ENCODE measurements at places on chromosomes 11 and 22. TPM values are rescaled to one million over a fixed set of nuclear protein-coding genes. Genes with fewer than 3 reads are reported as not detected.

DNA sequence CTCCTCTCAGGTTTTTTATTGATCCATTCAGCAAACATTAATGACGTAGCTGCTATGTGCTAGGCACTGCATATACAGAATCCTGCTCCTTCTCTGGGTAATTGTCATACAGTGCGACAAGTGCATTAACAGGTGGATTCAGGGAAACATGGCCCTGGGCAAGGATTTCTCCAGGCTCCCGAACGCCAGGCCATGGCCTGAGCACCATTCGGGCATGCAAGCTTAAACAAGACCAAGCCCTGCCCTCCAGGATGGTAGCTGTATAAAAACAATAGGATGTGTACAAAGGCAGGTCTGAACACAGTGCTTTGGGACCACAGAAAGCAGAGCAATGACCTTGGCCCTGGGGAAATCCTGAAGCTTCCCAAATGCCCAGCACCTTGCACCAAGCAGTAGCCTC, 9.1 kb upstream of the SYT7 start:
- DNase-seq: no peak

DNA sequence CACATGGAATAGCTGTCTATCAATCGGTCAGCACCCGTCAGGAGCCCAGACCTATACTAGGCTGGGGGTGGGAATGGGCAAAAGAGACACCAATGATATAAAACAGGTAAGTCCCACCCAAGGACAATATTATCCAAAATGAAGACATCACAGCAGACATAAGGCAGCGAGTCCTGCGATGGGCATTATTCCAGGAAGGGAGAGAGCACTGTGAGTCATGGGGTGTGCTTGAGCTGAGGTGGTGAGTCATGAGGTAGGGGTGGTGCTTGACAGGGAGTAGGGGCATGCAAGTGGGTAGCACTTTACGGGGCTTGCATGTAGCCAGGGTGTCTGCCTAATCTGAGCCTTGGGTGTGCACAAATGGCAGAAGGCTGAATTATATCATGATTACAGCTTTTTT, 605.0 kb upstream of the CADM1 start:
- peak; percentile 18 for DNase-seq

- no peak for DNase-seq
Measured at GRCh38 chr22:18148293-18148965, 1.5 kb upstream of the USP18 start.

DNA sequence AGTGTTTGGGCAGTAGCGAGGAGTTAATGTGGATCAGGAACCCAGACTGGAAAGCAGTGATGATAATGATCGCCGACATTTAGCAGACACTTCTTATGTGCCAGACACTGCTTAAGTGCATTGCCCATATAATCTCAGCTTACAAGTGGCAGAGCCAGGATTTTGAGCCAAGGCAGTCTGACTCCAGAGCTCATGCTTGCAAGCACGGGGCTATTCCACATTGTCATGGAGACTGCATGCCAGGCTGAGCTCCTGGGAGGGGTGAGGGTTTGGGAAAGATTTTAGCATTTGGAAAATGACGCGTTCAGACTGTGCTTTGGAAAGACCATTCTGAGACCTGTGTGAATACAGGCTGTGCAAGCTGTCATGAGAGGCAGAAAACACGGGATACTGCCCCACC, 302.7 kb downstream of the DDX10 start:
- no peak for DNase-seq

DNA sequence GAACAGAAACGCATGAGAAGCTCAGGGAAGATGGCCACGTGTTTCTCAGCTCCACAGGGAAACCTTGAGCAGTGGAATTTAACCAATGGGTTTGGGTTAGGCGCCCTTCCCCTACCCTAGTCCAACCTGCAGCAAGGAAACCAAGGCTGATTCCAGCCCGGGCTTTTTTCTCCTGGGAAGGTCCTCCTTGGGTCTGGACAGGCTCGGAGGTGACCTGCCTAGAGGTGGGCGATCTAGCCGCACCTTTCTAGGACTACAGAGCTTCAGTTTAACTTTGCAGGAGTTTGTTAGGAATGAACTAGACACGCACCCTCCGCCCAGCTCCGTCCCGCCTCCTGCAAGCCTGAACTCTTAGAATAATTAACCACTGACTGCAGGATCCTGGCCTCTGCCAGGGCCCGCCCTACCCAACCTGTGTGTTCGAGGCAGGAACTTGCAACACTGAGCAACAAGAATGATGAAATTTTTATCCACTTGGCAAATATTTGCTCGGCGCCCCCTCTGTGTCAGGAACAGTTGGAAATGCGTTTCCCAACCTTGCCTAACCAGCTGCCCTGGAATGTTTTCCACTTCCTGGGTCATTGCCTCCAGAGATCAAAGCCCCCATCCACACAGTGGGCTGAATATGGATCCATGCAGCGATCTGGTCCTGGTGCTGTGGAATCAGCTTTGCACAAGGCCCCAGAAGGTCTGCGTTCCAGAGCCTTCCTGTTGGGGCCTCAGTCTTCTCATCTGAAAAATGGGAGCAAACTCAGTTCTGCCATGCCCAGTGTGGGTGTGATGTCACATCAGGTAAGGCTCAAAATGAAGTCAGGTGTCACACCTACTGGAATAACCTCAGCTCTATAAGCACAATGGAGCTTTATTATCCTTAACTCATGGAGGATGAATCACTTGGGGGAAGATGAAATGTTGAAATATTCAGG, 13.3 kb downstream of the MPST start:
- no peak for DNase-seq

DNA sequence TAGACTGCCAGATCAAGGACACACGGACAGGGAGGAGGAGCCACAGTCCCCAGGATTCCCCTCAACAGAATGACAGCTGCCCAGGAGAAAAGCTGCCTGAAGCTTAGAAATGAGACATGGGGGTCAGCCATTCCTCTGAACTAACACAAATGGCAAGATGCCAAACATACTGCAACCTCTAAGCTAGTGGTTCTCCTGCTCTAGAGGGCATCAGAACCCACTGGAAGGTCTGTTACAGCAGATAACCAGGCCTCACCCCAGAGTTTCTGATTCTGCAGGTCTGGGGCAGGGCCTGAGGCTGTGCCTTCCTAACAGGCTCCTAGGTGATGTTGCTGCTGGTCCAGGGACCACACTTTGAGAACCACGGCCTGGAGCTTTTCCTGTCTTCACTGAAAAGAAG, 28.6 kb upstream of the BID start:
- DNase-seq: no peak

DNA sequence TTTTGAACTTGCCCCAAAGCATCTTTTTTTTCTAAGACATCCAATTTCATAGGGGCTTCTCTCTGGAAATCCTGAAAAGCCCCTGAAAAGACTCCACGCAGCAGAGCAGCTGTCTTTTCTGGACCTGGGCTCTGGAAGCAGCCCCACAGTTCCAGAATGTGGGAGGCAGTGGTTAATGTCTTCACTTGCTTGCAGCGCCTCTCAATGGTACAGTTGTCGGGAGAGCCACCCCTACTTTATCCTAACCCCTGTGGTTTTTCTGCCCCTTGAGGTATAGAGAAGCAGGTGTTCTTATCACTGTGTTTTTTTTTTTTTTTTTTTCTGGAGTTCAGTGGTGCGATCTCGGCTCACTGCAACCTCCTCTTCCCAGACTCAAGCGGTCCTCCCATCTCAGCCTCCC, 83.4 kb upstream of the SORL1-AS1 start:
- DNase-seq: no peak

DNA sequence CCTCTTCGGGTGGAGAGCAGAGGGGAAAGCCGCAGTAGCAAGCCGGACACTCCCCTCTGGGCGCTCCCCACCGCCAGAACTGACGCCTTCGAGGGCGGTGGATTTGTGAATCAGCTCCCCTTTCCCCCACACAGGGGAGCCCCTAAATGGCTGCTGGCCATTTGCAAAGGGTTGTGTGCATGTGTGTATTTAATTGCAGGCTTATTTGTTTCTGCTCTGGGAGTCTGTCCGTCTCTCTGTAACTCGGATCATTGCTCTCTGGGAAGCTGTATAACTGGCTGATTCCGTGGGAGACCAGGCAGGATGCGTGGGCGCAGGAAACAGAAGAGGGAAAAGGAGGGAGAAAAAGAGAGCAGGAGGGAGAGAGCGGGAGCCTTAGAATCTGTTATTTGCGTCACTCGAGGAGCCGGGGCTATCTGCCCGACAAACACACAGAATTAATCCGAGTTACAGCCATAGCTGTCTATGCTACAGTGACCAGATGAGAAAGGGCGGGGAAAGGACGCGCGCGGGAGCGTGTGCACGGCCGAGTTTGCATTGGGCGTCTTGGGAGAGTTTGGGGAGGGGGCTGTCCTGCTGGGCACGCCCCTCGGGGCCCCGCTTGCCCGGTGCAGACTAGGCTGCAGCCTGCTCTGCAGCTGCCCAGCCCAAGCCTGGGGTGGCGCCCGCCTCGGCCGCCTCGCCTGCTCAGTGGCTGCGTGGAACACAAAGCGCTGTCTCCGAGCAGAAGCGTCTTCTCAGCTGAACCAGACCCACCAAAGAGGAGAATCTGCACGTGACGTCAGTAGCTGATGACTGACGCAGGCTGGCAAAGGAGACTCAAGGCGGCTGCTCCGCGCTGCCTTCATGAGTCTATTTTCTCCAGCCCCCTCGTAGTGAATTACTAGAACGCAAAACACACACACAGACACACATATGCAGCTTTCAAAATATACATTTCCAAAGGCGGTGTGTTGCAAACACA, 105.3 kb upstream of the HSD17B12 start:
- DNase-seq: no peak

GRCh38 chr11:76714493-76714892, 43.9 kb upstream of the LRRC32 start:
- no peak for DNase-seq

GRCh38 chr22:32646476-32646875, 155.0 kb upstream of the TIMP3 start:
- DNase-seq: no peak

GRCh38 chr22:38114484-38115398, 4.3 kb upstream of the BAIAP2L2 start:
- DNase-seq: peak; percentile 91

DNA sequence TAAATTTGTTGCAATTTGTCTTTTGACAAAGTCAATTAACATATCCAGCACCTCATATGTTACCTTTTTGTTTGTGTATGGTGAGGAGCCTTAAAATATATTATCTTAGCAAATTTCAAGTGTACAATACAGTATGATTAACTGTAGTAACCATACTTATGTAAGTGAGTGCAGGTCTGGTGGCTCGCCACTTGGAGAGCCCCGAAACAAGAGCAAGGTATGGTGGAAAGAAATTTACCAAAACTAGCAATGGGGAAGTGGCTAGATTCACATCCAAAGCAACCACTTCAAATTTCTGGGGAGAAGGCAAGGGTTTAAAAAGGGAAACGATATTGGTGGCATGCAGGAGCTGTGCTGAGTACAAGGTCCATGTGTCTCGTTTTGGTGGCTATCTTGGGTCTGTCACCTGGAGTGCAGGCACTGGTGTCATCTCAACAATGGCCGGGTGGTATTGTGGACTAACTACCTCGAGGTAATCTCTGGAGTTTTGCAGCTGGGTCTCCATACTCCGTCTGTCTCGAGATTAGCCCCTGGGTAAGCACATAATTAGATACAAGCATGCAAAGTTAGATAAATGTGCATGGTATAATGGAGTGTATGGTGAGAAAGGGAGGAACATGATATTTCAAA, 8.2 kb upstream of the FNBP4 start:
- DNase-seq: no peak

GRCh38 chr11:13784441-13784840, 116.0 kb downstream of the FAR1 start:
- no peak for DNase-seq

DNA sequence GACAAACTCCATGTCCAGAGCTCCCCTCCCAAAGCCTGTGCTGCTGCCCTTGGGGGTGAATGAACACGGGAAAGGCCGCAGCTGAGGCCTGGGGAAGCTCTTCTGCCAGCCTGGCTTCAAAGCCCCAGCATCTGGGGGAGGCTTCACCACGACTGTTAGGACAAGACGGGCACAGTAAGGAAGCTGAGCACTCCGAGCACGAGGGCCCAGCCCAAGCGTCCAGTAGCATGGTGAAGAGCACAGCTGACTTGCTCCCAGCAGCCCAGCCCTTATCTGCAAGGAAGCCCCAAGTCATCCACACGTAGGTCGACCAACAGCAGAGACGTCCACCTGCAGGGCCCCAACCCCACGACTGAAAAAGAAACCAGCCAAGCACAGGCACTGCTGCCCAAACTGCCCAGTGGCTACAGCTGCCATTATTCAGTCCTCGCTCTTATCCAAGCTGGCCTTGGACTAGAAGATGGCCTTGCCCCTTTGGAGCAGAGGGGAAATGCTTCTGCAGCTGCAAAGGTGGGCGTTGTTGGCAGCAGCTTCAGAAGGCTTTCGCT, 62.5 kb downstream of the SHANK2 start:
- no peak for DNase-seq

DNA sequence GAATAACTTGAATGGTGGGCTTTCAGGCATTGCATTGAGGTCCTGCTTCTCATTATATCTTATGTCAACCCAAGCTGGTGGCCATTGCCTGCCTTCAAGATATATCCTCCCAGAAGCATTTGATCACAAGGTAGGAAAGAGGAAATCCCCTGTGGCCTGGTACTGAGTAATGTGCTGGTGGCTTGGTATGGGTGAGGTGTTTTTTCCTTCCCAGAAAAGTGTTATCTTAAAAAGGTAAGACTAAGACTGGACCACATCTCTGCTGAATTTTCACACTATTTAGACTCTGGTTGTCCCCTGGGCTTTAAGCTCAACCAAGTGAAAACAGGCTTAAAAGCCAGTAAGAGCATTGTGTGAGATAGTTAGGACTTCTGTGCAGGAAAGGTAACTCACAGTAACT, 3.7 kb downstream of the INSC start:
- no peak for DNase-seq

GRCh38 chr11:118318581-118319336, 14.2 kb downstream of the CD3E start:
- DNase-seq: no peak

DNA sequence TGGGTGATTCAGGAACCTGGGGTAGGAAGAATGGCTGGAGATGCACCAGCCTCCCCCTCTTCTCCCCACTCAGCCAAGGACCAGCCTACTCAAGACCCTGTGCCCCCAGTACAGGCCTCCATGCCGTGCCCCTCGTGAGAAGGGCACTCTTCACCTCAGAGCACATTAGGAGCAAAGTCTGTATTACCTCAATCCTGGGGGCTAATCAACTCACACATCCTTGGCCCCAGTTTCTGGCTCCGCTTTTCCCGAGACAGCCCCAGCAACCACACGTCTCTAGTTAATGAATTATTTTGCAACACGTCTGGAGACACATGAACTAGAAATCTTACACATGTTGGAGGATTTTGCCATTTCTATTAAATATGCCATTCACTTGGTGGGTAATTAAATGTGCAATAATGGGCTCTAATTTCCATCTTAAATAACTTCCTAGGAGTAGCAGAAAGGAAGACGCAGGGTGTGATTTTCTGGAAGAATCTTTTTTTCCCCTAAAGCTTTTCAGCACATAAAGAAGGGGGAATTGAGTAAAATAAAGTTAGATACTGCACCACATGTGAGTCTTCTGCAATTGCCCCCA, 63.0 kb downstream of the TMPRSS5 start:
- DNase-seq: no peak

- DNase-seq: no peak
Measured at GRCh38 chr22:24593836-24594568, 1.1 kb upstream of the LRRC75B start.

The CCDC81 gene
- total RNA-seq: 0.20 TPM

The CASP1 gene
- not detected for total RNA-seq

The CXCR5 gene
- 0.11 TPM for total RNA-seq

The TBCEL gene
- total RNA-seq: 17.3 TPM

The POU2AF1 gene
- total RNA-seq: not detected

The EMID1 gene
- 5.4 TPM for total RNA-seq

The APOL5 gene
- total RNA-seq: not detected

The ABTB2 gene
- total RNA-seq: 5.3 TPM

The ZBTB16 gene
- total RNA-seq: not detected

All from H9 (cell line).